Aorta (tissue), 5 donors: ENCODE measurements at places on chromosomes 11 and 22. TPM values are rescaled to one million over a fixed set of nuclear protein-coding genes. Genes with fewer than 3 reads are reported as not detected.

GRCh38 chr11:74282421-74282820 is 29.0 kb downstream of the P4HA3 start:
- H3K27ac ChIP-seq, result no peak overlapping the region
- no peaks in the 10 kb centered on the region for H3K4me1 ChIP-seq
- H3K4me3 ChIP-seq, result no peak overlapping the region
- no peaks in the 10 kb centered on the region for H3K27me3 ChIP-seq
- DNase-seq, result no peak

DNA sequence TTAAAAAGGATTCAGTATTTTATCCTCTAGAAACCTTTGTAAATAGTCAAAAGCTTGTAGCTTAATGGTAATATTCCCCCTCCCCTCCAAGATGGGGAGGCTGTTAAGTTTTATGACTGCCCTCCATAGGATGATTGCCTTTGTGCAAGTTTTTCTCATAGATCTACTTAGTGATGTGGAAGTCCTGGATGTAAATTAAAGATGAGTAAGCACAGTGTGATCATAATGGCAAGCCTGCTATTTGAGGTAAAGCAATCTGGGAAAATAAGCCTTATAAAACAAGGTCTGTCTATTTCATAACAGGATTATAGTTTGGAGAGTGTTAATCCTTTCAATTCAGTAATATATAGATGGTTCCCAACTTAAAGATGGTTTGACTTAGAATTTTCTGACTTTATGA is 216.3 kb downstream of the DDX10 start:
- H3K27me3 ChIP-seq, result no peaks in the 10 kb centered on the region
- H3K27ac ChIP-seq, result no peak overlapping the region
- no peak for DNase-seq
- no peaks in the 10 kb centered on the region for H3K36me3 ChIP-seq

Gene GDPD4
- total RNA-seq, result not detected

- no peaks in the 10 kb centered on the region for H3K4me1 ChIP-seq
- no peak overlapping the region for H3K27ac ChIP-seq
Measured at GRCh38 chr22:24434471-24435322, 7.3 kb downstream of the ADORA2A start.

- no peak overlapping the region for H3K27ac ChIP-seq
- H3K4me3 ChIP-seq, result no peak overlapping the region
- no peaks in the 10 kb centered on the region for H3K27me3 ChIP-seq
- no peak for DNase-seq
- no peaks in the 10 kb centered on the region for H3K36me3 ChIP-seq
- H3K4me1 ChIP-seq, result peaks cover 2% of the 10 kb centered on the region
Measured at GRCh38 chr11:96622026-96622634, 232.3 kb downstream of the JRKL start.

Gene SPI1
- total RNA-seq, result 56.0 TPM

Gene APOL4
- total RNA-seq, result 7.0 TPM

DNA sequence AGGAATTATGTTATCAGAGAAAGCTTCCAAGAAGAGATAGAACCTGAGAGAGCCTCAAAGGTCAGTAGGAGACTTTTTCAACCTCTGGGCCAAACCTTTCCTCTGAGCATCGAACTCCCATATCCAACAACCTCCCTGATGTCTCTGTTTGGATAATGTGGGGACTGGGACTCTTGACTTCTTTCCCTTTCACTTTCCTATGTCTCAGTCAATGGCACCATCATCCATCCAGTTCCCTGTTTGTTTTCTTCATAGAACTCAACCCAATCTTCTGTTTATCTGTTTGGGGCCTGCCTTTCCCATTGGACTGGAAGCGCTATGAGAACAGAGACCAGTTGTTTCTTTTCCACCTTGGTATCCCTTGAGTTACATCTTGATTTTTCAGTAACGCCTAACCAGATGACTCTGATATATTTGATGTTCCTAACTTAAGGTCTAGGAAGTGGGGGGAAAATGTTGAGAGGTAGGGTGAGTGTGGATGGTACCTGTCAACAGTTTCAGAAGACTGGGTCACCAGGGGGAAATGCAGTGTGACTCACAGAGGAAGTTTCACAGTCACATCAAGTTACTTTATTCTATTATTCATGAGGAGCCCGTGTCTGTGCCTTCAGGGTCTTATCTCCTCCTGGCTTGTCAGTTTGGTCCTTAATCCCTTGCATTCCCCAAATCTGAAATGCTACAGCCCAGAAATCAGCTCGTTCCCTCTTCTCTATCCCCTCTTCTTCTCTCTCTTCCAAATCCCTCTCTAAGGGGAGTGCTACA is 4.5 kb upstream of the KCNE3 start:
- no peak overlapping the region for H3K4me3 ChIP-seq
- H3K27me3 ChIP-seq, result no peaks in the 10 kb centered on the region
- H3K36me3 ChIP-seq, result no peaks in the 10 kb centered on the region
- no peak overlapping the region for H3K27ac ChIP-seq
- no peaks in the 10 kb centered on the region for H3K4me1 ChIP-seq

DNA sequence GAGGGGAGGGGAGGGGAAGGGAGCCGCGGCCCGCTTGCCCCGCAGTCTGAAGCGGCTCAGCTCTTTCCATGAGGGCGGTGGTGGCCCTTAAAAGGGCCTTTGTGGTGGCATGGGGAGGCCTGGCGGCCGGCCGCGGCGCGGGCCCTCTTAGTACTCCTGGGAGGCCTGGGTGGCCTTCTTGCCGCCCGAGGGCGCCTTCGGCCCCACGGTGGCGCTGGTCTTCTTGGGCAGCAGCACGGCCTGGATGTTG is 6.9 kb downstream of the DPAGT1 start:
- H3K27ac ChIP-seq, result peak overlapping the region; percentile 71
- peak; percentile 94 for DNase-seq
- no peaks in the 10 kb centered on the region for H3K4me1 ChIP-seq
- H3K4me3 ChIP-seq, result peak overlapping the region; percentile 56

DNA sequence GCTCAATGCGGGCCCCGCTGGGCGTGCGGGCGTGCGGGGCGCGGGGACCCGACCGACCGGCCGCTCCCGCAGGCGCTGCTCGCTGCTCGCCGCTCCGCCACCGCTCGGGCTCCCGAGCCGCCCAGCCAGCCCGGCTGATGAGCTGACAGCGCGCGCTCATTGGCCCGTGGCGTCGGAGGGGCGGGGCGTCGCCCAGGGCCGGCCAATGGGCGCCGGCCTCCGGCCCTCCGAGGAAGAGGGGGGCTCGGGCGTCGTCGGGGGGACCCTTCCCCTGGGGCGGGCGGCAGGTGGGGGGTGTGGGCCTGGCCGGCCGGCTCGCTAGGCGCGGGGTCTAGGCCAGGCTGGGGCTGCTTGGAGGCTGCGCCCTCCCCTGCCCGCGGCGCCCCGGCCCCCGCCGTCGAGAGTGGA is at the start of gene SCUBE1:
TSS of gene SCUBE1 (minus strand) at position 111 of the 408 bp plus-strand sequence. CDS start 111 bp downstream, outside the sequence.
- H3K27ac ChIP-seq, result no peak within 1 kb of the TSS
- no peaks in the 10 kb centered on the region for H3K4me1 ChIP-seq
- H3K36me3 ChIP-seq, result no peaks in the 10 kb centered on the region
- H3K4me3 ChIP-seq, result peak within 1 kb of the TSS; percentile 38

- DNase-seq, result no peak
- no peak overlapping the region for H3K4me3 ChIP-seq
- H3K27me3 ChIP-seq, result no peaks in the 10 kb centered on the region
- H3K4me1 ChIP-seq, result no peaks in the 10 kb centered on the region
Measured at GRCh38 chr11:16846305-16846704, 107.9 kb downstream of the C11orf58 start.

GRCh38 chr22:39410264-39410663 is 10.7 kb downstream of the TAB1 start:
- DNase-seq, result peak; percentile 8
- no peaks in the 10 kb centered on the region for H3K36me3 ChIP-seq
- H3K27me3 ChIP-seq, result no peaks in the 10 kb centered on the region
- no peaks in the 10 kb centered on the region for H3K4me1 ChIP-seq

DNA sequence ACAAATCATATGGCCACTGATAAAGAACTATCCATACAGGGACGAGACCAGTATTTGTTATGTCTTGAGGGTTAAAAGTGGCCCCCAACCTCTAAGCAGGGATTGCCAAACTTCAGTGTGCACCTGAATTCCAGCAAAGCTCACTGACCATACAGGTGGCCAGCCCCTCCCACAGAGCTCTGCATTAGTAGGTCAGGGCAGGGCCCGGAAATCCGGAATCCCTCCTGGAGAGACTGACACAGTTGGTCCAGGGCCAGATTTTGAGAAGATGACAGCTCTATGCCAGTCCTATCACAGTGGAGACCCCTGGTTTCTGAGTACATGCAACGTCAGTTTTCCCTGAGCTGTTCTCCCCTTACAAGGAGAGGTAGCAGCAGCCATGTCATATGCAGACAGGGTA is 20.8 kb downstream of the VPS37C start:
- no peak overlapping the region for H3K27ac ChIP-seq
- no peak overlapping the region for H3K4me3 ChIP-seq
- no peaks in the 10 kb centered on the region for H3K27me3 ChIP-seq
- no peaks in the 10 kb centered on the region for H3K4me1 ChIP-seq
- DNase-seq, result peak; percentile 38

- no peaks in the 10 kb centered on the region for H3K36me3 ChIP-seq
- H3K27ac ChIP-seq, result no peak overlapping the region
- no peak for DNase-seq
- no peaks in the 10 kb centered on the region for H3K27me3 ChIP-seq
- H3K4me1 ChIP-seq, result no peaks in the 10 kb centered on the region
- no peak overlapping the region for H3K4me3 ChIP-seq
Measured at GRCh38 chr11:72439455-72439854, 5.1 kb upstream of the CLPB start.

Gene OR10D3
- not detected for total RNA-seq

Gene PTGDR2
- total RNA-seq, result 0.21 TPM
